ENCODE measurements at places on chromosomes 1 and 21. TPM values are rescaled to one million over a fixed set of nuclear protein-coding genes. Genes with fewer than 3 reads are reported as not detected.

DNA sequence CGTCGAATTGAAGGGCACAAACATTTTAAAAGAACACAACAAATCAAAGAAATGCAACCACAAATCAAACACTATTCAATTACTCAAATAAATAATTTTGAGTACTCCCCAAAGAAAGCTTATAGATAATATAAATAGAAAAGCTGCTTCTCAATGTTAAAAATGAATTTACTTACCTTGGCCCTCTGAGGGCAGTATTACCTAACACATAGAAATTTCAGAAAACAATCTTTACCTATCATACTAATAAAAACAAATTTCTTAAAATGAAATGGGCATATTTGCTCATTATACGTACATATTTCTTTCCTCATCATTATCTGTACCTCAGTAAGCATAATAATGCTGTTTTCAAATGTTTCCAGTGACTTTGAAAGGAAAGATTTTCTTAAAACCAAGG is 141.8 kb downstream of the AKT3 start:
- DNase-seq: no peak

DNA sequence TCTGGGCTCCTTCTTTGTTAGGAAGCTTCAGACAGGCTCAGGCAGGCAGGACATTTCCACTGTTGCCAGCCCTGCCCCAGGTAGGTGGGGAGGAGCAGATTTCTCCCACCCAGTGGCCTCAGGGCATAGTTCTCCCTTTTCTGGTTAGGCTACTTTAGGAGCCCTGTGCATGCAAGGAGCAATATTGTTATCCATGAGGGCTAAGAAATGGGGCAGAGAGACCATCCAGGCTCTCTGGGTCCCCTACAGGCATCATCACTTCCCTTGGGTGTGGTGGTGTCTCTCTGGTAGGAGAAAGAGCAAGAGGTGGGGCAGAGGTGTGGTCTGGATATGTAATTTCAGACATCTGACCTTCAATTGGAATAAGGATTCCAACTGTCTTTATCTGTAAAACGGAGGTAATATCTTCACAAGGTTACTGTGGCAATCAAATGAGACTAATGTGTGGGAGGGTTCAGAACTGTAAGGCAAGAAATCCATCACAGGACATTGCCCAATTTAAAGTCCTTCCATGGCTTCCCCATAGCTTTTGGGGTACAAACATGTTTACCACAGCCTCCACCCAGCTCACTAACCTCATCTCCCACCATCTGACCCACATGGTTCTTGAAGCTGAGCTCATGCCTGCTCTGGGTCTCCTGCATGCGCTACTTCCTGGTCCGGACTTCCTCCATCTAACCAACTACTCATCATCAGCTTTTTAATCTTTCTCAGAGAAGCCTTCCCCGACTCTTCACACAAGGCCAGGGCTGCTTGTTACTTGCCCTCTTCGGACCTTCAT is 26.1 kb downstream of the PCAT6 start:
- no peak for DNase-seq

DNA sequence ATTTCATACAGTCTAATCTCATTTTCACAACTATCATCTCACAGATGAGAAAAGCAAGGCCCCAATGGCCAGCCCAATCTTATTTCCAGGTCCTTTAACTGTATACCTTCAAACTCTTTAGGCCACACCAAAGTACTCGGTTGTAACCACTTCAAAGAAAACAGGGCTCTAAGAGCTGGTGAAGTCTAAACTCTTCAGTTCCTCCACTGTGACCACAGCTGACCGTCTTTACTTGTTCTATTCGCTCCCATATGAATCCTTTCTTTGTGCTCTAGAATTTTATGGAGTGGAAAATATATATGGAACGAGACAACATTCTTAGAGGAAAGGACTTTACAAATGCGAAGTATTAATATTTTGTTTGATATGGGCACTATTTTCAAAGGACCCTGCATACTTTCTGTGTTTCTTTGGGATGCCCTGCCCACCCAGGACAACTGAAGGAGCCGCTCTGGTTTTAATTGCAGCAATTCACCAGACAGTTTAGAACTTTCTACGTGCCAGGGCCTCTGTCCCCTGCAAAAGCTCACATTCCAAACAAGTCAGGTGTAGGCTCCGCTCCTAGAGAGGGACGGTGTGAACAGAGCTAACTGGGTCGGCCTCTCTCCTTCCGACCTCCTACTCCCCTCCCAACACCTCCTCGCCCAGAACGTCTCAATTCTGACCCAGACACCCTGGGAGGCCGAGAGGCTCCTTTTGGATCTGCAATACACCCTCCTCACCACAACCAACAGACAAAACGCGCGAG is 15.7 kb downstream of the IER5 start:
- DNase-seq: no peak

- no peak for DNase-seq
These were observed 13.4 kb upstream of the ASCL5 start for GRCh38 chr1:201140235-201140940.

DNA sequence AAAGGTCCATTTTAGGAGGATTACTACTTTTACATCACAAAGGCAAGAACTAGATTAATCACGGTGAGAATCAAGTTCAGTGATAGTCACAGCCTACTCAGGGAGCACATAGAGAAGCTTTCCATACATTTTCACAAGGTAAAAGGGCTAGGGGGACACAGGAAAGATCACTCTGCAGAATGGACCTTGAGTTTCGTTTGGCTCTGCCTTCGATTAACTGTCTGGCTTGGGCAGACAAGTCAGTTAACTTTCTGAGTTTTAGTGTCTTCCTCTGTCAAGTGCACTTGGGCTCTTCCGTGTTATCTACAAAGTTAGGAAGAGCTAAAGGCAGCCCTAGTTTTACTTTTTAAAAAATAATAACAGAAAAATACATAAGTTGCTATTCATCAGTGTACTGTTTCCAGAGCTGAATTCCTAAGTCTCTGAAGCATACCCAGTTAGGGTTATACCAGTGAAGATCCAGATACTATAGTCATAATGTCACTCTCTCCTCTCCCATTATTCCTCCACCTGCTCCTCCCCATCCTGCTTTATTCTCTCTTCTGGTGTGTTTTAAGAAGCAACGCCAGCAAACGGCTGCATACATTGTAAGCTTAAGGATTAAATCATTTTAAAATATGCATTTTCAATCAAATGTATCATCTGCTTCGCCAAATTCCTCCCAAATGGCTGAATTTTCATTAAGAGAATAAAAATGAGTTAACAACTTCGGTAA is 1.7 kb downstream of the CEP170 start:
- DNase-seq: no peak

DNA sequence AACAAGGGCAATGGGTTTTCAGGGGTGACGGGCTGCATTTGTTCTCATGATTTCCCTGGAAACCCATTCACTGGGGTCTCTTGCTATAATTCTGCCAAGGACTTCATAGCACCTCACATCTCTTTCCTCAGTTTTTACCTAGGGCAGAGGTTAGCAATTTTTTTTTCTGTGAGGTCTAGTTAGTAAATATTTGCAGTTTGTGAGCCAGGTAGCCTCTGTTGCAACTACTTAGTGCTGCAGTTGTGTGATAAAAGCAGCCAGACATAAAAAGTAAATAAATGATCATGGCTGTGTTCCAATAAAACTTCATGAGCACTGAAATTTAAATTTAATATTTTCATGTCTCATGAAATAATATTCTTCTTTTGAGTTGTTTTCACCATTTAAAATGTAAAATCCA is 37.7 kb downstream of the IFI44 start:
- no peak for DNase-seq

- DNase-seq: no peak
These were observed 24.8 kb downstream of the MARK1 start for GRCh38 chr1:220552672-220553260.

- no peak for DNase-seq
These were observed 116.8 kb upstream of the FAM78B start for GRCh38 chr1:166283600-166283999.

DNA sequence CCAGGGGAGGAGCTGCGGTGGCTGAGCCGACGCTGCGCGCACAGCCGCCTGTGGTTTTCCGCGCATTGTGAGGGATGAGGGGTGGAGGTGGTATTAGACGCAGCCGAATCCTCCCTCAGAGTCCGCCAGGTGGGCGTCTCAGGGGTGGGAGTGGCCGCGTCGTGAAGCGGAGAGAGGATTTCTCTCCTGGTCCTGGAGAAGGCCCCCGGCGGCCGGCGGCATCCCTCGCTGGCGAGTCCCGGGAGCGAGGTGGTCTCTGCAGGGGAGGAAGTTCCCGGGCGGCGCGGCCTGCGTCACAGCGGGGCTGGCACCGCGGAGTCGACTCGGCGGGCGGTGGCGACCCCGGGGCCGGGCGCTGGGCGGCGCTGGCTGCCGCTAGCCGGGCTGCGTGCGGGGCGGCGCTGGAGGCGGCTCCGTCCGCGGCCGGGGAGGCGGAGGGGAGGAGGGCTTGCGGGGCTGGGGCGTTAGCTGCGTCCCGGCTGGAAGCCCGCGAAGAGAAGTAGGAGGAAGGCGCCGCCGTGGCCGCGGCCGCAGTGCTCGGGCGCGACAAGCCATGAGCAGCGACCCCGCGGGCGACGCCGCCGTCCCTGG is at the start of gene LRRC8C:
Gene LRRC8C, plus strand, starts transcription at position 464 of the 591 bp plus-strand sequence. CDS start 53,354 bp downstream, outside the sequence.
- DNase-seq: peak; percentile 26

DNA sequence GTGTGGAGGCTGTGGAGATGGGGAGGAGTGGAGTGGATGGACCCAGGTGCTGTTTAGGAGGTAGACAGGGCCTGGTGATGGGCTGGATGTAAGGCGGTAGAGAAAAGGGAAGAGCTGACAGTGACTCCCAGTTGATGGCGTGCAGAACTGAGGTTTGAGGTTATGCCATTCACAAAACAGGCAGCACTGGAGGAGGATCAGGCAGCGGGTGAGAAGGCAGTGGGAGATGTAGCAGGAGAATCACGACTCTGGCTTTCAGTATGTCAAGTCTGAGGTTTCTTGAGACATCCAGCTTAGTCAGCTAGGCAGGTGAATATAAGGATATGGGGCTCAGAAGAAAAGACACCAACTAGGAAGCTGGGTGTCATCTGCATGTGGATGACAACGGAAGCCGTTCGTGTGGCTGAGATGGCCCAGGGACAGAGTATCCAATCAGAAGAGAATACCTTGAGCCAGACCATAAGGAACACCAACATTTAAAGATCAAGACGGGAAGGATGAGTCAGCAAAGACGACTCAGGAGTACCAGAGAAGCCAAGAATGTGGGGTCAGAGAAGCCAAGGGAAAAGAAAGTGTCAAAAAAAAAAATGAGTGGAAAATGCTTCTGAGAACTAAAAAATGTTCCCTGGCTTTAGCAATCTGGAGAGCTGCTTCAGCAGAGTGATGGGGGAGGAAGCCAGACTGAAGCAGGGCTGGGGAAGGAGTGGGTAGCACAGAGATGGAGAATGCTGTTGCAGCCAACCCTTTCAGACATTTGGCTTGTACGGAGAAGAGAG is 15.2 kb downstream of the LRRN2 start:
- DNase-seq: no peak

DNA sequence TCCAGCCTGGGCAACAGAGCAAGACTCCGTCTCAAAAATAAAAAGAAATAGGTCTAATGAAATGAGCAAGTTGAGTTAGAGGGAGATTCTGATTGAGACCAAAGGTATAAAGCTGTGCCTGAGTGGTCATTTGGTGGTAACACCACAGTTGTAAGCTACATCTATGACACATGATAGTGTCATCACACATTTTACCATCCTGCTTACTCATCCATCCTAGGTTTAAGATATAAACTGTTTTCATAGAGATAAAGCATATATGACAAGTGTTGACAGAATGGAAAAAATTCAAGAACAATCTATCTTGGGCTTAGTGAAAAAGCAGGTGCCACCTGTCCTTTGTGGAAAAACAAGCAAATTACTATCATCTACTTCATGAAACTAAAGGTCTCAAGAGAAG is 7.1 kb upstream of the CFAP141 start:
- no peak for DNase-seq

DNA sequence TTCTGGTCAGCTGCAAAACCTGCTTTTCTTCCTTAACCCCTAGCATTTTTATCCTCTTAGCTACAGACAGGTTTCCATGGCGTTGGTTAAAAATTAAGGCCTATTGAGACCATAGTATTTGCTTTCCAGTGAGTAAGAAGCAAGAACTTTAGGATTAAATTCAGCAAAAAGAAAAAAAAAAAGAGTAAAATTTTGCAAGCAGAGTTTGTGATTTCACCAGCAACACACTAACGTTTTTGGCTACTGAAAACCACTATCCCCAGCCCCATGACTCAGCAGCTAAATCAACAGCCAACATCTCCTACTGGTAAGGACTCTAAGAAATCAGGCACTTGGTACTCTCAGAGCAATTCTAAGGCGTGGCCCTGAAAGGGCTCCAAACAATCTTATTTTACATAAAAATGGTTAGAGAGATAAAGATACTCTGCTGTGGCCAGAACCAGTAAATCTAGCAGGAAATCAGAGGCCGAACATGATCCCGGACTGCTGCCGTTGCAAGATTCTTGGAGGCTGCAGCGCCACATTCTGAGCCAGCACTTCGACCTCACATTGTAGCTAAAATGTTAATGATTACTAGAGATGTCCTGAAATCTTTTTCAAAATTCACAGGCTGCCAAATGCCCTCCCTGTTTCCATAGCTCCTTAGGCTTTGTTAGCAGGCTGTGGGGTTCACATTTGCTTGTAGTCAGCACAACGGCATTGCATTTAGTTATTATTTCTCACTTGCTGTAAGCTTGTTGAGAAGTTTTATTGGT is 1.6 kb upstream of the ENO1 start:
- no peak for DNase-seq

PTGER3 gene
- 343 TPM for total RNA-seq

VWA1 gene
- 17.2 TPM for total RNA-seq

C8B gene
- not detected for total RNA-seq

KRTAP13-2 gene
- total RNA-seq: not detected

DCDC2B gene
- not detected for total RNA-seq

CYP4X1 gene
- total RNA-seq: 18.5 TPM
